ENCODE measurements at places on chromosomes 1 and 21.

- DNase-seq, result peak; percentile 95
These were observed 15.3 kb upstream of the SKI start for GRCh38 chr1:2212532-2213491.

GRCh38 chr1:98659879-98660278 is 1.6 kb upstream of the SNX7 start:
- DNase-seq, result no peak

DNA sequence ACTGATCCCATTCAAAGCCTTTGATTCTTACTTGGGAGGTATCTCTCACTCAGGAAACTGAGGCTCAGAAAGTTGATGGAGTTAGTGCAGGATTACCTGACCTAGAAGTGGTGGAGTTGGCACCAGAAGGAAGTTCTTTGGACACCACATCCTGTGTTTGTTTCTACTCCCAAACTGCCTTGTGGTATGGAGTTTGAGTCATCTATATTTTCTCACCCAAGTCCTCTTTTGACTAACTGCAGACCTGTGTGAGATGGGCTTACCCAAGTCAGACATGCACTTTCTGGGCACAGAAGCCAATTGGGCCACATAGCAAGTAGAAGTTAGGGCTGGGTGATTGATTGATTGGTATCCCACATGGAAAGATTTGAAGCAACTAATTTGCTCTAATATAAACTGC is 36.1 kb downstream of the FGGY start:
- DNase-seq, result peak; percentile 85

GRCh38 chr1:217620814-217621213 is 10.1 kb downstream of the GPATCH2 start:
- DNase-seq, result no peak

- no peak for DNase-seq
These were observed 41.7 kb downstream of the OLFML2B start for GRCh38 chr1:161981735-161982506.

DNA sequence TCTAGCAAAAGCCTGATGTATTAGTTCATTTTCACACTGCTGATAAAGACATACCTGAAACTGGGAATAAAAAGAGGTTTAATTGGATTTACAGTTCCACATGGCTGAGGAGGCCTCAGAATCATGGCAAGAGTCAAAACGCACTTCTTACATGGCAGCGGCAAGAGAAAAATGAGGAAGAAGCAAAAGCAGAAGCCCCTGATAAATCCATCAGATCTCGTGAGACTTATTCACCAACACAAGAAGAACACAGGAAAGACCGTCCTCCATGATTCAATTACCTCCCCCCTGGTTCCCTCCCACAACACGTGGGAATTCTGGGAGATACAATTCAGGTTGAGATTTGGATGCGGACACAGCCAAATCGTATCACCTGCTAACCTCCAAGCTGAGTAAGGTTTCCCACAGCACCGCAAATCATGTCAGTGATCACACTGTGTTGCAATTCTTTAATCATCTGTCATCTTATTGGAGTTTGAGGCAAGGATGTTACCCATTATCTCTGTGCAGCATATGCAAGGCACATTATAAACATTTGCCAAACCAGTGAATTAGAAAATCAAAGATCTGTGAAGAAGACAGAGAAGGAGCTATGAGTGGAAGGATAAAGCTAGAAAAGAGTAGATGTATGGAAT is 128.5 kb downstream of the ZNF281 start:
- DNase-seq, result peak; percentile 61

- DNase-seq, result no peak
These were observed 34.2 kb upstream of the ATP5PO start for GRCh38 chr21:33949516-33950430.

GRCh38 chr21:42475526-42476387 is 20.3 kb downstream of the RSPH1 start:
- DNase-seq, result no peak

DNA sequence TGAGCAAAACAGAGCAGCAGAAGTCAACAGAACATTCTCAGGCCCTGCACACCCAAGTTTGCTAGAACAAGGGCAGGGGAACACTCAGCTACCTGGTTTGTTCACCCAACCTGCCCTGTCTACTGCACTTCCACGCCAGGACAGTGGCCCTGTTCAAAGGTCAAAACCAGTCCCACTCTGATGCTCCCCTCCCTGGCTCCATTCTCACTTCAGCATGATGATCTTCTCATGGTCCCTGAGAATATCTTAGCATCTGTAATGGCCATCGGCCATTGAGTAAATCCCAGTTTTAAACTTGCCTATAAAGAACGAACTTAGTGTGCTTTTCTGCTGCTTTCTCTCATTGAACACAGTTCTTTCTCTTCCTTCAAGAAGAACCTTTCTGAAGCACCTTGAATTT is 293.6 kb downstream of the SMYD3 start:
- DNase-seq, result no peak

- no peak for DNase-seq
These were observed 120.5 kb downstream of the RUNX1 start for GRCh38 chr21:34928637-34929036.

DNA sequence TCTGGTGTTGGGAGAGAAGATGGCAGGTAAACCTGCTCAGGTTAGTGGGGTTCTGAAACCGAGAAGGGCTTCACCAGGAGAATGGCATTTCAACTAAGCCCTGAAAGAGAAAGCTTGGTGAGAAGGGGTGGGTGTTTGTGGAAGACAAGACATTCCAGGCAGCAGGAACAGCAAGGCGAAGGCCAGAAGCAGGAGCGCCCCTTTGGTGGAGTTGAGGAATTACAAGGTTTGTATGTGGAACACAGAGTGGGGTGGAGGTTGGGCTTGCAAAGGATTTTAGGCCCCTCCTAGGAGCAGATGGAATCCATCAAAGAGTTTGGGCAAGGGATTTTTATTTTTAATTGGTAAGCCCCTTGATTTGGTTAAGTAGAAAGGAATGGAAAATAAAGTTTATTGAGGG is 24.8 kb upstream of the ELOA start:
- DNase-seq, result peak; percentile 63

DNA sequence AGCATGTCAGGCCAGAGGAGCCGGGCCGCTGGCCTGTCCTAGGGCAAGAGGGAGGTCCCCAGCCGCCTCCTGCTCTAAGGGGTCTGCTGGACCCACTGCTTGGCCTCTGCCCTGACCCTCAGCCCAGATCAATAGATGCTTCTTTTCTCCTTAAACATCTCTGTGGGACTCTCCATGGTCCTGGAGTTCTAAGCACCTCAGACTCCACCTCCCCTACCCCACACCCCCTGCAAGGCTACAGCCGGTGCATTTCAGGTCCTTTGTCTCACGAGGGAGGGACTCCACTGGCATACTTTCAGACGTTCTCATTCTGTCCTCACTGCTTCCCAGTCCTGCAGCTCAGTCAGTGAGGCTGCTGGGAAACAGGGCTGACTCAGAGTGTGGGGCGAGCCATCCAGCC is 11.0 kb downstream of the CNTN2 start:
- DNase-seq, result no peak

GRCh38 chr1:93296555-93297154 is 49.1 kb upstream of the DR1 start:
- no peak for DNase-seq

DNA sequence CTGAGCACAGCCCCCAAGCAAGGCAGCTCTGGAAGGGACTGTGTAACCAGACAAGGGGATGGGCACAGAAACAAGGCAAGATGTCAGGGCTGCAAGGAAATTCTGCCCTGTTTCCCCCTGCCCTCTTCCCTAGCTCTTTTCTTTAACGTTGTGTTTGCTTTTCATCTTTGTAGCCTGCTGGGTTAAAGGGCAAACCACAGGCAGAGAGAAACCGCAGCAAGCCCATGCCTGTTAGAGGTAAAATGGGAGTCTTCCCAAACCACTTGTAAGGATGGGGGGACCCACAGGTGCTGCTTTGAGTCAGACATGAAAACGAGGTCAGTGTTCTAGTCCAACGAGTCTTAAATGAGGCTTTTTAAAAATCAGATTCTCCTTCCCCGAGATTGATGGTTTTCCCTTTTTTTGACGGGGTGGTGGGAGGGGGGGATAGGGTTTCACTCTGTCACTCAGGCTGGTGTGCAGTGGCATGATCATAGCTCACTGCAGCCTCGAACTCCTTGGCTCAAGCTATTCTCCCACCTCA is 13.3 kb downstream of the TGFBR3 start:
- peak; percentile 34 for DNase-seq

DNA sequence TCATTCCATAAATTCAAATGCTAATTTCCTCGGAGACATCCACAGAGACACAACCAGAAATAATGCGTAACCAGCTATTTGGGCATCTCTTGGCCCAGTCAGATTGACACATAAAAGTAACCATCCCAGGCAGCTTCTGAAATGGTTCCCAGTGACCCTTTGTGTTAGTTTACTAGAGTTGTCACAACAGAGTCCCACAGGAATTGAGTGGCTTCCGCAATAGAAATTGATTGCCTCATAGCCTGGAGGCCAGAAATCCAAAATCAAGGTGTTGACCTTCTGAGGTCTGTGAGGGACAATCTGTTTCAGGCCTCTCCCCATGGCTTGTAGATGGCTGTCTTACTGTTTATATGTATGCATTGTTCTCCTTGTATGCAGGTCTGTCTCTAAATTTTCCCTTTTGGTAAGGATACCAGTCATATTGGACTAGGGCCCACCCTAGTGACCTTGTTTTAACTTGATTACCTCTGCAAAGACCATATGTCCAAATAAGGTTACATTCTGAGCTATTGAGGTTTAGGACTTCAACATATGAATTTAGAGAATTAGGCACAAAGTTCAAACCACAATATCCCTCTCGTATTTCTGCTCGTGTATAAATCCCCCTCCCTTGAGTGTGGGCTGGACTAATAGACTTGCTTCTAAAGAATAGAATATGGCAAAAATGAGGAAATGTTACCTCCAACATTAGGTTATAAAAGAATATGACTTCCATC is 78.2 kb upstream of the FGGY start:
- DNase-seq, result peak; percentile 35

DNA sequence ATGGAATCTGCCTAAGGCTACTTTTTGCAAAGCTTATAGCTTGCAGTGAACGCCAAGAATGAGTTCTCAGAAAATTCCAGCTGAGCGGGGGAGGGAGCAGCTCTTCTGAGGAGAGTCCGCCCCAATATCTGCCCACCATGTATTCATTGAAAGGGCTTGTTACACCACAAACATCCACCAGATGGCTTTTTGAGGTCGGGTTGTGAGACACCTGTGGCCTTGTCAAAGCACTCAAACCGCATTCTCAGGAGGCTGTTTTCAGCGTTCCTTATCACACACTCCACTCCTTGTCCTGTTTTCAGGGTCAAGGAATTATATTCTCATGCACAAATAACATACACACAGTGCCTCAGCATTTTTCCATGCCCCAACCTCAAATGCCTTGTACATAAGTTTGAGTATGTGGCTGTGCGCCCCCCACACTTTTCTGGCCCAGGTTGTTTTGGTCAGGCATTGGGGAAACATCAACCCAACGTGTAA is 3.9 kb upstream of the C4BPB start:
- DNase-seq, result peak; percentile 55

GRCh38 chr1:206472886-206473285 is 2.6 kb downstream of the IKBKE start:
- no peak for DNase-seq

All from fibroblast of mammary gland (primary cell).